ENCODE measurements at places on chromosomes 16 and 17.
A peak's percentile ranks its signal among the peaks of the same experiment; 100 is the strongest.

DNA sequence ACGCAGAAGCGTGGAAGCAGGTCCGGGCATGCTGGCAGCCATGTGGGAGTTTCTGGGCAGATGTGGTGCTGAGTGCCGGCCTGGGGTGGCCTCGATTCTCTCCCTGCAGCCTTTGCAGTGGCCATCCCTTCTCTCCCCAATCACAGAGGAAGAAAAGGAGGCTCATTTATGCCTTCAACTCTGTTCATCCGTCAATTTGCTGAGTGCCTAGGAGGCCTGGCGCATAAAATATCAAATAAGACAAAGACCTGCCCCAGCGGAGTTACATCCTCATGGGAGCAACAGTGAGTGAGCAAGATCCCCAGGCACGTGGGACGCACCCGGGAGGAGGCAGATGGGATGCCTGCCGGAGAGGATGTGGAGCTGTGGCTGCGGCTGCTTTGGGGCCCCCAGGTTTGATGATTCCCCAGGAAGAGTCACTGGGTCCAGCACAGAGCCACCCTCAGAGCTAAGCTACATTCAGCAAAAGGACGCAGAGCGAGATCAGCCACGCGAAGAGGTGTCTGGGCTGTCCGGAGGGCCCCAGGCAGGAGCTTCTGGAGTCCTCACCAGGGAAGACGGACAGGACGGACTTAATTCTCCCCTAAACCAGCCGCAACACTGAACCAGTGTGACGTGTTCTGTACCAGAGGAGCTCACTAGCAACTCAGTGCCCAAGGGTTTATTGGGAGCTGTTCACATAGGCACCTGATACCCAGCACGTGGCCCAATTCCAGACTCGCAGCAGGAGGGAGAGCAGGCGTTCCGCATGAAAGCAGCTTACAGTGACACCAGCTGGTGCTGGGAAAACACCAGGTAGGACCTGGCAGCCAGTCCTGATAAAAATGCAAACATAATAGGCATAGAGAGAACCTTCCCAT lies 11.3 kb downstream of the CA5A start:
- no peak for DNase-seq

- no peak for DNase-seq
These were observed 53.6 kb downstream of the GPR139 start for GRCh38 chr16:20020083-20020482.

DNA sequence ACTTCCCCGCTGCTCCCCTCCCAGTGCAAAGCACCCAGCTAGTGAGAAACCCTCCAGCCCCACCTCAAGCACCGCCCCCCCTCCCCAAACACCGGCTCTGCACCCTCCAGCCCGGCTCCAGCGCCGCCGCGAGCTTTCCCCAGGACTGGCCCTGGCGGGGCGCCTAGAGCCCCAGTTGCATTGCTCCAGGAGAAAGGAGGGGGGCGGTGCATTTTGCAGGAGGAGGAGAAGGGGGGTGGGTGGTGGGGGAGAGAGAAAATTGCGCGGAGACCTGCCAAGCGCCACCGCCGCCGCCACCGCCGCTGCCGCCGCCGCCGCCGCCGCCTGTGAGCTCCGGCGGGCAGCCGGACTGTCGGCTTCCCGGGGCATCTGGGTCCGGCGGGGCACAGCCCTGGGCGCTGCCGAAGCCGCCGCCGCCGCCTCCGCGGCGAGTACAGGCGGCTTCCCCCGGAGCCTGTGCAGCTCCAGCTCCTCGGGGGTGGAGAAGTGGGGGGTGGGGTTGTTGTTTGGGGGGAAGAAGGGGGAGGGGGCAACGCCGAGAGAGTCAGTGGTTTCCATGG lies 333 bp upstream of the NOG start:
- DNase-seq, result peak; percentile 24

DNA sequence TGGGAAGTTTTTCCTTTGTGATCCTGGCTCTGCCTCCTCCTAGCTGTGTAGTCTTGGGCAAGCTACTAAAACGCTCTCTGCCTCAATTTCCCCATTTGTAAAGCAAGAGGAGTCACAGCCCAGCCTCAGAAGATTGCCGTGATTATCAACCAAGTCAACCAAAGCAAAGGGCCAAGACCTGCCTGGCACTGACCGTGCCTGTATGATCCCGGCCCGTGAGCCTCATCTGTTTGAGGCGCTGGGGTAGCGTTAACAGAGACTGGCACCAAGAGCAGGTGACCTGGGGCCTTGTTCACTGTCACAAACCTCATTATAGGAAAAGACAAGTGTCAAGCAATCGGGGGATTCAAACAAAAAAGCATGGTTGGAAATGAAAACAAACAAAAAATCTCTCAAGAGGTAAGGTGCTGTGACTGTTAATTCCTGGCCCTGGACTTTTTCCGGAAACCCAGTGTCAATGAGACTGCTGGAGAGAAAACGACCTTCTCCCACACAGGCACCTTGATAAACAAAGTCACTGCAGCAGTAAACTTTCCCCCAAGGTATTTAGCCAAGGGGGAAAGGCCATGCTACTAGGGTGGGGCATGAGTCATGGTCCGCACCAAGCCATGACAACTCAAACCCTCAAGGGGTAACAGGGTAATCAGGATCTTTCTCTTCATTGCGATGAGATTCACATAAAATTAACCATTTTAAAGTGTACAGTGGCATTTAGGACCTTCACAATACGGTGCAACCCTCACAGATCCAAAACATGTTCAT lies 5.4 kb downstream of the MEAK7 start:
- DNase-seq, result no peak

GRCh38 chr17:75652934-75653549 lies 13.9 kb downstream of the RECQL5 start:
- DNase-seq, result peak; percentile 78

DNA sequence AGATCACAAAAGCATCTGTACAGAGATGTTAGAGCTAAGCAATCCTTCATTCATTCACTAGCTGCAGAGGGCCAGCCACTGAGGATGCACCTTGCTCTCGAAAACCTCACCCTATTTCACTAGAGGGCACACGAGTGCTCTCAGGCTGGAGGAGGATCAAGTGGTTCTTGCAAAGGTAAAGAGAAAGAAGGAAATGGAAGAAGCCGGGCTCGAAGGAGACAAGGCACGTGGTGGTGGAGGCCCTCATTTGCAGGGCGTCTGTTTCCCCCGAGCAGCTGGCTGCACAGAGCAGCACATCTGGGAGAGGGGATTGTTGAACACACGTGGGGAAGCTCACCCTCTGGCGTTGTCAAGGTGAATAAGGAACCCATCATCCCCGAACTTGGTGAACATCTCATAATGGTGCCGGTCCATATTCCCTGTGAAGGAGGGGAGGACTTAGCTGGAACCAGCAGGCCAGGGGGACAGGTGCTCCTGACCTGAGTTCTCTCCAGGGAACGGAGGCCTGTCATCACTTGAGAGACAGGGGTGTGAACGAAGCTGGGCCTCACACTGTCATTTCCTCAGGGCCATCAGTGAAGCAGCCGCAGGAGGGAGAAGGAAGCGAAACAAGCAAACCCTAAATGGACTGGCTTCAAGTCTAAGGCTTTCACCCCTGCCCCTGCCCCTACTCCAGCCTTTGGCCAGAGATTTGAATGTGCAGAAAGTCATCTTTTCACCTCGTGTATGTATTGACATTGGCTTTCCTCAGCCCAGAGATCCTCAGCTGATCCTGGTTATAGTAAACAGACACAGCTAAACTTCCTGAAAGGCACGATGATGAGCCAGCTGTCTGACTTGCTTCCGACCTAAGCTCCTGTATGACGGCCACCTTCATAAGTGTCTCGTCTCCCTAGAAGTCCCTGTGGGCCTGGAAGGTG lies 27.6 kb downstream of the PRKAR1A start:
- peak; percentile 8 for DNase-seq

- DNase-seq, result no peak
These were observed 62.4 kb downstream of the NT5M start for GRCh38 chr17:17365476-17366110.

- DNase-seq, result no peak
These were observed 187.5 kb upstream of the FOXF1 start for GRCh38 chr16:86322806-86323205.

DNA sequence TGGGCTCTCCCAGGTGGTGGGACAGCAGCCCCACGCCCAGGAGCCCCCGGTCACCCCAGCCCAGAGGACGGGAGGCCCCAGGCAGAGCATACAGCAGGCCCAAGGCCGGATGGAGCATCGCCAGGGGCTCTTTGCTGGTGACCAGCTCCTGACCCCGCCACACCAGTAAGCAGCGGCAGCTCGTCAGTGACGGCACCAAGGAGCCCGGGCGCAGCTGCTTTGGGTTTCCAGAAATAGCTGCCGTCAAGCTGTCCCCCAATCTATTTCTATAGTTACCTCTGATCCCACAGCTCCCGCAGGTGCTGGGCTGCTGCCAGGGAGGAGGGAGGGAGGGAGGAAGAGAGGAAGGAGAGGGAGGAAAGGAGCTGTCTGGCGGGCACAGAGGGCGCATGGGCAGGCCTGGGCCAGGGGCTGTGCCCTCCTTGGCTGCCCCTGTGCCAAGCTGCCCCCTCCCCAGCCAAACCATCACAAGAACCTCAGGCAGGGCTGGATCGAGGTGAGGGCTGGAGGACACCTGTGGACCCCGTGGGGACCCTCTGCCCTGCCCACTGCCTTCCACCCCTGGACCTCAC lies 10.8 kb upstream of the RASD1 start:
- no peak for DNase-seq

GRCh38 chr16:57144027-57144426 lies 41.8 kb downstream of the PSME3IP1 start:
- DNase-seq, result no peak

GRCh38 chr16:48057048-48057447 lies 98.7 kb downstream of the ABCC12 start:
- DNase-seq, result no peak

DNA sequence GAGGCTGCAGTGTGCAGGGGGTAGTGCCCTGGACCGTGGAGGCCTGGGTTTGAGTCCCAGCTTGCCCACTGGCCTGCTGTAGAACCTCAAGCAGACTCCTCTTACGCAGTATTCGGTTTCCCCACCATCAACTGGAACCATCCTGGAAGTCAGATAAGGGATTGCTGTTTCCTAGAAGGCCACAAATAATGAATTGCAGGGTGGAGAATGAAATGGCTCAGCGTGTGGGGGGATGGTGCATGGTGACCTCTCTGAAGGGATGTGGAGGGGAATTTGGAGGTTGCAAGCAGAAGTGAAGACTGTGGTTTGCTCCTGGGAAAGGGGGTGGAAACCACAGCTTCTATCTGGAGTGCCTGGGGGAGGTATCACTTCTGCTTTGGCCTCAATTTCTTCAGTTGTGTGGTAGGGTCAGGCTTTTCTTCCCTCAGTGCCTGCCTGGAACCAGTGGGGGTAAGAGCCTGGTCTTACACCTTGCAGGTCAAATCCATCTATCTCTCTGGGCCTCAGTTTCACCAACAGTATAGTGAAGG lies 1.7 kb downstream of the ADGRG5 start:
- no peak for DNase-seq

- DNase-seq, result no peak
These were observed 8.4 kb upstream of the MTSS2 start for GRCh38 chr16:70694088-70694867.
